Left ventricle myocardium superior (tissue), 1 donor: ENCODE measurements at places on chromosomes 6 and 20. TPM values are rescaled to one million over a fixed set of nuclear protein-coding genes. Genes with fewer than 3 reads are reported as not detected.
A peak's percentile ranks its signal among the peaks of the same experiment; 100 is the strongest.

OPN5 gene
- 0.17 TPM for total RNA-seq

- no peak for DNase-seq
Observed at GRCh38 chr20:36644032-36644705, 1.8 kb downstream of the SLA2 start.

GRCh38 chr6:88458662-88459061 lies 292.5 kb upstream of the CNR1 start:
- DNase-seq, result no peak

CDK5RAP1 gene
- total RNA-seq, result 20.6 TPM

KIF25 gene
- total RNA-seq, result not detected

DNA sequence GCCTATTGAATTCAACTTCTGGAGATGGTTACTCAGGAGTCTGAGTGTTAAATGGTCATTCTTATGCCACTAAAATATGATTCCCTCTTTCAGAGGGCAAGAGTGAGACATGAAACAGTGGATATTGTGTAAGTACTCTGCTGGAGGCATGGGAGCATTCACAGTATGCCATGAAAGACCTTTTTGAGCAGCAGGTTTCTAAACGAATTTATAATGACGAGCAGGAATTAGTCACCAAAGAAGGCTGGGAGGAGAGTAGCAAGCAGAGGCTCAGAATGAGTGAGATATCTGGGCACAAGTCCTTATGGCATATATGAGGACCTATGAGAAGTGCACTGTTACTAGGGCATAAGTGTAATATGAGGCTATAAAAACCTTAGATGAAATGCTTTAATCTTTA lies 10.9 kb upstream of the MYB start:
- DNase-seq, result no peak

ATP9A gene
- total RNA-seq, result 21.2 TPM

DNA sequence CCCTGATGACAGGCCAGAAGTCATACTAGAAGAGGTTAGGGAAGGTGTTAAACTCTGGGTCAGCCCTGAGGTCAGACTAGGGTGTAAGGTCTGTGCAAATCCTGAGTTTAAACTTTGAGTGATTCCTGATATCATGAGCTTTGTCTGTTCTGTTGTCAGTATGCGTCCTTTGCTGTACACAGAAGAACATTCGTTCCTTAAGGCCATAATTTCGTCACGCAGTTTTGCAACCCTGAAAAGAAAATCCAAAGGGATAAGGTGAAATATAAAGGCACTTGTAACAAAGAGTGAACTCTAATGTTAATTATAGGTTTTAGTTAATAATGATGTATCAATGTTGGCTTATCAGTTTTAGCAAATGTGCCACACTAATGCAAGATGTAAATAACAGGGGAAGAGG lies 2.3 kb downstream of the DST start:
- no peak for DNase-seq

DNA sequence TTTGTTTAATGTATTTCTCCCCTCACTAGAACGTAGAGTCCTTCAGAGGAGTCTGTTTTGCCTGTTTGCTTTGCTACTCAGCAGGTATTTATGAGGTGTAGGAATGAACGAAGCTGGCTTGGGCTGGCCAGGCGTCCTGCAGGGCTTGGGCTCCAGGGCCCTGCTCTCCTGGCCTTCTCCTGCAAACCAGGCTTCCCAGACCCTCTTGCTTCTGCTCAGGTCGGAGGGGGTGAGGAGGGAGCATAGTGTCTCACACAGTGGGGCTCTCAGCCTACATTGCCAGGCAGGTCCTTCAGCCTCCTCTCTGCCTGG lies 24.6 kb upstream of the MLN start:
- peak; percentile 25 for DNase-seq

DNA sequence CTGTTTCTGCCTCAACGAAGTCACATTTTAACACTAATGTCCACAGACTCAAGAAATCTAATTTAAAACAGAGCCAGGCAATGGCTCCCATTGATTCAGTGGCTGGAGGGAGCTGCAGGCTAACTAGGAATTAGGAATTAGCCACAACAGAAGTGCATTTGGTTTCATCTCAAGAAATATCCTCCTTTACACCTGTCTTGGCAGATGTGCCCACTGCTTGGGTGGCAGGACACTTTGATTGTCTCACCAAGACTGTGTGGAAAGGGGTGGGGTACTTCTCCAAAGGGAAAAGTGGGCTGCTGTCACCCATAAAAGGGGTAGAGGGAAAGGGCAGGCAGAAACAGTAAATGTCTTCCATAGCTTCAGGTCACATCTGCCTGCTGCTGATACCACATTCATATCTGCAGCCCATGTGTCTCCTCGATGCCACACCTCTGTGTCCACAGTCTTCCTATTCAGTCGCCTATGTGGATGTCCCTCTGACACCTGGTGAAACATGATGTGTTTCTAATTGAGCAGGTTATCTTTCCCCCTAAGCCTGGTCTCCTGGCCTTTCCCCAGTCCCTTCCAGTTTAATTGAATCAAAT lies 10.9 kb upstream of the OSER1 start:
- no peak for DNase-seq

- no peak for DNase-seq
Observed at GRCh38 chr20:3296261-3297078, 57.5 kb upstream of the SLC4A11 start.

LIME1 gene
- total RNA-seq, result 2.7 TPM

MACROD2 gene
- 3.5 TPM for total RNA-seq

MAPK13 gene
- total RNA-seq, result 0.87 TPM

SAMD3 gene
- total RNA-seq, result 0.32 TPM

DNA sequence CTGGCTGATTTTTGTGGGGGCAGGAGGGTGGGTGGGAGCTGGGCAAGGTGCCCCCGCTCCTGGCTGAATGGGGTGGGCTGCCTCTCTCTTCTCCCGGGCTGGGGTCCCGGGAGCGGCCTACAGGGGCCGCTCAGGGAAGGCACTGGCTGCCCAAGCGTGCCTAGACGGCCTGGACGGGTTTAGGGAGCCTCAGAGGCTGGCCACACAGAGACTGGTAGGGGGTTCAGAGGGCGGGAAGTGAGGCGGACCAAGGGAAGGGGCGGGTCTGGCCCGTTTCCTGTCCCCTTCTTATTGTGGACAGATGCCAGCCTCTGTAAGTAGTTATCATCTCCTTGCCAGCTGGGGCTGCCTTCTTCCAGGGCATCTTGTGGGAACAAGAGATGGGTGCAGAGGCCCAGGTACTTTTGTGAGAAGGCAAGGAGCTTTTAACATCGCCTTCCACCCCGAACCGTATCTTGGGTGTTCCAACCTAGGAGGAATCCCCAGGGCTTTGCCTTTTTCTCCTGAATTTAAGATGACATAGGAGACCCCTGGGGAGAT lies 437 bp downstream of the CD40 start:
- DNase-seq, result peak; percentile 59

GRCh38 chr6:17389274-17389847 lies 4.0 kb upstream of the CAP2 start:
- no peak for DNase-seq
